ENCODE measurements at places on chromosomes 1 and 21.

DNA sequence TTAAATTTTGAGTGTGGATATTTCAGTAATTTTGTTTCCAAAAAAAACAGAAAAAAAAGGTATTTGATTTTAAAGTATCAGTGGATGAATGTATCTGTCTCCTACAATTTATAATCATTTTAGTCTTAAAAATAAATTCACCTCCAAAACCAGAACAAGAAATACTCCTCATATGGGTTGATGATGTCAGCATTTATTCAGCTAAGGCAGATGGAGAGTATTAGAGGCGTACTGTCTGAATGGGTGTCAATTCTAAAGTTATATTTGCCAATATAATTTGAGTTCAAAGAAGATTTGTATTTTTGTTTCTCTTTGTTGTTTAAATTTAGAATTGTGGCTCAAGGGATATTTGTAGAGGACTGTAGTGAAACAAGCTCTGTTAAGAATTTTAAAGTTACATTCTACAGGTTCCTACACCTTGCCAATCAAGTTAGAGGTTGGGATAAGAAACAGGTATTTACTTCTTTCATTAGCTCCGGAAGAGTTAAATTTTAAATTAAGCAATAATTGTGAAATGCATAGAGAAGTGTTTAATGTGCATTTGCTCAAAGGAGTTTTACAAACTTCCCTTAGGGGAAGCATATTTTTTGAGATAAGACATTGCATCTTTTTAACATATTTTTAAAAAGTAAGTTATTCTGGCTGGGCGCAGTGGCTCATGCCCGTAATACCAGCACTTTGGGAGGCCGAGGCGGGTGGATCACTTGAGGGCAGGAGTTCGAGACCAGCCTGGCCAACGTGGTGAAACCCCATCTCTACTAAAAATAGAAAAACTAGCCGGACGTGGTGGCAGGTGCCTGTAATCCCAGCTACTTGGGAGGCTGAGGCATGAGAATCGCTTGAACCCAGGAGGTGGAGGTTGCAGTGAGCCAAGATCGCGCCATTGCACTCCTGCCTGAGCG lies 1.2 kb downstream of the PLA2G4A start:
- DNase-seq = no peak

DNA sequence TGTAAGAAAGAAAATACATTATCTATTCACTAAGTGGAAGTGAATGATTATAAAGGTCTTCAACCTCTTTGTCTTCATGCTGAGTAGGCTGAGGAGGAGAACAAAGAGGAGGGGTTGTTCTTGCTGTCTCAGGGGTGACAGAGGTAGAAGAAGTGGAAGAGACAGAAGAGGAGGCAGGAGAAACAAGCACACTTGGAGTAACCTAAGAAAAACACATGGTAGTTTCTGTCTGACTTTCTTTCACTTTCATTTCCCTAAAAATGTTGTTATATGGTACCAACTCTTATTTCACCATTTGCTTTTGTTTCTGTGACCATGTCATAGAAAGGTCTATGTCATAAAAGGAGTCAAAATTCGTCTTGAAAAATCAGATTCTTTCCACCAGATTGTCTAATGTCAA lies 696.6 kb upstream of the BRINP3 start:
- no peak for DNase-seq

- no peak for DNase-seq
These were observed 83.4 kb upstream of the ABCD3 start for GRCh38 chr1:94334764-94335163.

GRCh38 chr1:115090540-115090939 lies 1.2 kb upstream of the TSPAN2 start:
- DNase-seq = no peak

DNA sequence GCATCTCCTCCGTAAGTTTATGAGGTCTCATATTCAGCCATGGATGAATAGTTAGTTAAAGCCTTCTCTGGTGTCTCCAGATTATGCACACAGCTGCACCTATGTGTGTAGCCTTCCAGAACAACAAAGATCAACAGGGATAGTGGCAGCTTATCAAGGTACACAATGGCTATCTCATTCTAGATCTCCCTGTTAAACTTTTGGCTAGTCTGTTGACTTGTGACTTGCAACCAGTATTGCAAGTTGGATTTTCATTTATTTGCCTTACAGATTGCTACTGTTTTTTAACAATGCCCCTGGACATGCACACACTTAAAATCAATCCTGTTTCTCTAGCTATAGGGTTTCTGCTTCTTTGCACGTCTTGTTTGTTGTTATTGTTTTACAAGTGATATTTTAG lies 363.2 kb downstream of the OMA1 start:
- no peak for DNase-seq

- DNase-seq = no peak
These were observed 4.8 kb downstream of the OVGP1 start for GRCh38 chr1:111422546-111423391.

DNA sequence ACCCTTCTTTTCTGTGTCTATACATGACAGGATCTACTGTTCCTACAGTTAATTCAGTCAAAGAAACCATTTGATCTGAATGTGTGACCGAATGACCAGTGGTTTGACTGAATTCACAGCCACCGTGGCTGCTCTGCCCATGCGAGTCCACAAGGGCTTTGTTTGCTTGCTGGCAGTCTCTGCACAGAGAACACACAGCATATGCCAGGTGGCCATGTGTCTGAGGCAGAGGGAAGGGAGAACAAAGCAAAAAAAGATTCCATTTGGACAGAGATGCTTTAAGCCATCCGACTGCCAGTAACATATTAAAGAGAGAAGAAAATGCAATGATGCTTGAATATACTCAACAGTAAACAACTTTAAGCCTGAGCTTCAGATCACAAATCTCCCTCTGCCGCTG lies 737.8 kb upstream of the CXADR start:
- no peak for DNase-seq

- no peak for DNase-seq
These were observed 30.3 kb upstream of the NUF2 start for GRCh38 chr1:163291461-163291860.

DNA sequence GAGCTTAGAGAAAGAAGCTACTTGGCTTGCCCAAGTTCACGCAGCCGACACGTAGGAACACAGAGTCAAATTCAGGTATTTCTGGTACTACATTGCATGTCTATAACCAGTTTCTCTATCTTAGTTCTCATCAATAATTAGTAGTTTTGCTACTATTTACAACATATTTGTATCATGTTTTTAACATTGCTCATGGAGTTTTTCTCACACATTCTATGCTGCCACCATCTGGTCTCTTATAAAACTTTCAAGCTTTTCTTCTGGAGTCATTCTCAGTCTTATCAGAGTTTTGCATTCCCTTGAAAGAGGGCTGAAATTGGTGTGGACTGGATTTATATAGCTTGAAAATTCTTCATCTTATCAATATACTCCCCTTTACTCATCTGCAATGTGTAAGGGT lies 118.8 kb upstream of the PALMD start:
- DNase-seq = no peak

- DNase-seq = no peak
These were observed 50.9 kb upstream of the NR5A2 start for GRCh38 chr1:199976496-199977144.

GRCh38 chr1:31062867-31063380 lies 2.6 kb downstream of the PUM1 start:
- DNase-seq = no peak

GRCh38 chr1:246677842-246678241 lies 46.4 kb upstream of the SCCPDH start:
- DNase-seq = no peak

GRCh38 chr1:205663286-205663936 lies 16.9 kb downstream of the SLC45A3 start:
- DNase-seq = no peak

GRCh38 chr1:5504364-5504740 lies 487.9 kb downstream of the NPHP4 start:
- no peak for DNase-seq

DNA sequence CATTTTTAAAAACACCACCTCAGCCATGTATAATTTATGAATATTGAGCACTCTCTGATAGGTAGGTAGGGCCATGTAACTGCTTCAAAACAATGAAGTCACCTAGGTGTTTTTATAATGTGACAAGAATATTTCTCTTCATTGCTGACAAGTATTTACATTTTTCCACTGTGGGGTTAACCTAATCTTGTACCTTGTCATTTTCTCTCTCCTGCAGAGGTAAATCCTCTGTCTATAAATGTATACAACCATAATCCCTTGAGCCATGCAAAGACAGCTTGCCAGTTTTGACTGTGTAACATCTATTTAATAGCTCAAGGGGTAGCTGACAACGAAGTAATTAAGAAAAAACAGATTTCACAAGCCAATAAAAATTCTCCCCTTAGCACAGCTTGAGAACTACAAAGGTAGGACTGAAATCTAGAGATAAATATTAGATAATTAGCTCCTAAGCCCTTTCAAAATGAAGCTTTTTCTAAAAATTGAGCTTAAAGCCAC lies 137.6 kb upstream of the POGK start:
- no peak for DNase-seq

- DNase-seq = no peak
These were observed 15.7 kb downstream of the LSS start for GRCh38 chr21:46212721-46213484.

GRCh38 chr1:25205786-25206185 lies 26.5 kb downstream of the SYF2 start:
- DNase-seq = no peak

DNA sequence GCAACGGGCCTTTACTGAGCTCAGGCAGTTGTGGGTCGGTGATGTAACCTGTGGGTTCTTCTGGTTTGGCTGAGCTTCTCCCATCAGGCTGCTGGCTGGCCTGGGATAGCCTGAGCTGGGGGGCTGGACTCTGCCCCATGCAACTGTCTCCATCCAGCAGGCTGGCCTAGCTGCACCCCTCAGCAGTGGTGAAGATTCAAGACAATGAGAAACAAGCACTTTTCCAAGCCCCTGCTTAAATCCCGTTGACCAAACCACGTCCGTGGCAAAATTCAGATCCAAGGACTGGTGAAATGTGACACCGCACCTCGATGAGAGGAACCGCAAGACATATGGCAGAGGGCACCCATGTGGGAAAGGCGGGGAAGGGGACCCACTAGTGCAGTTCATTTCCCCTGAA lies 25.6 kb downstream of the PRSS38 start:
- no peak for DNase-seq

DNA sequence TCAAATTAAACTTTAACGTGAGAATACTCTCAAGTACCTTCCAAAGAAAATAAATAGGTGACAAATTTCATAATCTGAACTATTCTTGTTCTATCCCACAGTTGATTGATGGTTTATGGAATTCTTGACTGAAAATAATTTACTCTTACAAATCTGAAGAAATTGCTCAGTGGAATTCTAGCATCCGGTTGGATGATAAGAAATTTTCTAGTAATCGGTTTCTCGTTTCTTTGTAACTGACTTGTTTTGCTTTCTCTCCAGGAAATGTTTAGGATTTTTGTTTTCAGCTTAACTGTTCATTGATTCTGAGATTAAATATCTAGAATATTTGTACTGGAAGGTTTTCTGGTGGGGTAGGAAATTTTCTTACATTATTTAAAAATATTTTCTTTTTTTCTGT lies 558.9 kb upstream of the ADAMTS5 start:
- DNase-seq = no peak

DNA sequence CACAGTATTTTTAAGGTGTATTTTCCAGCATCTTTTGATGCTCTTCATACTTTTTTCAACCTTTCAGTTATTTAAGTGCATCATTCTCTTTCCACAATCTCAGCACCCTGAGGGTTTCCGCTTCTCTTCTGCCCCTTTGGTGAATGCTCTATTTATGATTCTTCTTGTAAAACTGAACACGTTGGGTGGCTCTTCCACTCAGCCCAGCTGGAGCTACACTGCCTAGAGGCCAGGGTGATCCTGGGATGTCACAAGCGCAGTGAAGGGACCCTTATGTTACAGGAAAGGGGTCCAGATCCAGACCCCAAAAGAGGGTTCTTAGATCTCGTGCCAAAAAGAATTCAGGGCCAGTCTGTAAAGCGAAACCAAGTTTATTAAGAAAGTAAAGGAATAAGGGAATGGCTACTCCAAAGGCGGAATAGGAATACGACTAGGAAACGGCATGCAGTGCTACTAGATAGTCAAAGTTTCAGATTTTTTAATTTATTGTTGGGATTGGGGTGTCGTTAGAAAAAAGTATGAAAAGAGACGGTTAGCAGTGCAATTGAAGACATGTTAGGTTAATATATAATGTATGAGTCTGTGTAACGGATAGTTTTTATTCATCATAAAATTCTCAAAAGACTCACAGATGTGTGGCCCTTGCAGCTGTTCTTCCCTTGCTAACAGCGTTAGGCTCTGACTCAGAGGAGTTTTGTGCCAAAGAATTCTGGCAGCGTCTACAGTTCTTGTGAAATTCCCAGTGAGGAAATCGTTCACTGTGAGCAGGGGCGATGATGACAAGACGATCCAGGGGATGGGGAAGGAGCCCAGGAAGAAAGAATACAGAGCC lies 14.4 kb upstream of the ERVH48-1 start:
- DNase-seq = no peak

- no peak for DNase-seq
These were observed 251.2 kb upstream of the POU3F1 start for GRCh38 chr1:38297842-38298241.

All from stimulated activated CD4-positive, alpha-beta T cell treated with anti-CD3 and anti-CD28 coated beads, TNF-alpha, amount 100 ng/mL, for 1 hour (primary cell).